ENCODE measurements at places on chromosomes 12 and 14.

DNA sequence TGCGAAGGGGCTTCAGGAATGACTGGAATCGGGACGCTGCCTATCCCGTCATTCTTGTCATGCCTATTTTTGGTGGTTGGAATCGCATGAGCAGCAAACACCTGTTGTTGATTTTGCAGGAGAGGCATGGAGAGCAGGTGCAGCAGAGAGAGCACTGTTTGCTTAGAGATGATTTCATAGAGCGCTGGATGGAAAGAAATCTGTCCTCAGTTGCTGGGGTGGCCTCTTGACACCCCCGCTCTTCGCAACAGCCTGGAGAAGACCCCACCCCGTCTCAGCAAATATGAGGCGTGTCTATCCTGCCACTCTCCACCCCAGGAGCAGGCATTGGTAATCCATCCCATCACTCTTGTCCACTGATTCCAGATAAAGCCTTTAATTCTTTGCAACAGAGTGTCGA lies 19.3 kb upstream of the NCOR2 start:
- DNase-seq, result no peak

DNA sequence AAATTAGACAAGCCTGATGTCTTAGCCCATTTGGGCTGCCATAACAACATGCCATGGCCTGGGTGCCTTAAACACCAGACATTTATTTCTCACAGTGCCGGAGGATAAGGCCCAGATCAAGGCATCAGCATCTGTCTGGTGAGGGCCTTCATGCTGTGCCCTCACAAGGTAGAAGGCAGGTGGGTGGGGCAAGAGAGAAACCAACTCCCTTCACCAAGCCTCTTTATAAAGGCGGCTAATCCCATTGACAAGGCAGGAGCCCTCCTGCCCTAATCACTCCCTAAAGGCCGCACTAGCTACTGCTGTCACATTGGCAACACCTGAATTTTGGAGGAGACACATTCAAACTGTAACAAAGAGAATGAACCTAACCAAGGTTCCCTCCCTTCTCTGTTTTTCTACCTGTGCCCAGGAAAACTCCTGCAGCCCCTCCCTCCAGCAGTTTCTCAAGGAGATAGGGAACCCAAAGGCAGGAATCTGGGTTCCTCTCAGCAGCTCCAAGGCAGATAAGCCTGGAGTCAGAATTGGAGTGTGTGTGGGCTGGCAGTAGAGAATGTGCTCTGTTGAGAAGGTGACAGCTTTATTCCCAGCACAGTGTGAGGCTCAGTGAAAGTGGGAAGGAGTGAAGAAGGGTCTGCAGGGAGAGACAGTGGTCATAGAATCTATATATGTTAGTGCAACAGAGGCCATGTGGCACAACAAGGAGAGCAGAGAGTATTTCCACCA lies 21.7 kb upstream of the GPATCH2L start:
- no peak for DNase-seq

GRCh38 chr14:42319996-42320395 lies 713.3 kb downstream of the LRFN5 start:
- no peak for DNase-seq

GRCh38 chr14:99206090-99206489 lies 65.9 kb downstream of the BCL11B start:
- no peak for DNase-seq

- no peak for DNase-seq
Measured at GRCh38 chr14:105901226-105901625, 374.8 kb downstream of the TMEM121 start.

DNA sequence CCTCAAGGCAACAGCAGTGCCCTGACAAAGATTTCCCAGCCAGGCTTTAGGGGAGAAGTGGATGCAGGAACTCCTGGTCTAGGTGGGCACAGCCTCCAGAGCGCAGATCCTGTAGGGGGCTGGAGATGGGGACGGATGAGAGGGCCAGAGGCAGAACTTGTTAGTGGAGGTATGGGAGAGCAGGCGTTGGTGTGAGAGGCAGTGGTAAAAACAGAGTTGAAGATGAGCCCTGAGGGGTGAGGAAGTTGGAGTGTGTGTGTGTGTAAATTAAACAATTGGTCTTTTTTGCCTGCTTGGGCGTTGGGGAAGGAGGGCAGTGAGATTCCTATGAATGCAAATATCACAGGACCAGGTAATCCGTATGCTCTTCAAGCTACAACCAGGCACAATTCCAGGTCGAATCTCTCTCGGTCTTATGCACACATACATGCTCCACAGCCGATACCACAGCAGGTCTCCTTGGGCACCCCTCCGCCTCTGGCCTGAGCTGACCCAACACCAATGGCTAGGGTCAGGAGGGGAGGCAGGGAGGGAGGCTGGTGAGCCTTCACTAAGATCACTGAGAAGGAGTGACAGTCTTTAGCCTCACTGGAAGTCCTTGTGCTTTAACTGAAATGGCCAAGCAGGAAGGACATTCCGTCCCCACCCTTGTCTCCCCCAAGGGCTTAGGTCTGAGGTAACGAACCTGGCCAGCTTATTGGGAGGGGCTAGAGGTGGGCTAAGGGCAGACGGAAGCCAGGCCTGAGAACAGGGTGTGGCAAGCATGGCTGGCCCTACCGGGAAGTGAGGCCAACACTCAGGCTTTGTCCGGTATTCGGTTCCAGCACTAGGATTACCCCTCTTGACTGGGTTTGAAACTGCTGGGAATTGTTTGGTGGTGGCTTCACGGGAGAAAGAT lies 1.5 kb upstream of the KRT7 start:
- DNase-seq, result no peak

GRCh38 chr12:69651922-69652321 lies 41.2 kb upstream of the LRRC10 start:
- DNase-seq, result no peak

GRCh38 chr12:6212086-6212485 lies 11.9 kb downstream of the CD9 start:
- DNase-seq, result no peak

GRCh38 chr14:31990926-31991572 lies 86.1 kb upstream of the ARHGAP5 start:
- DNase-seq, result no peak

DNA sequence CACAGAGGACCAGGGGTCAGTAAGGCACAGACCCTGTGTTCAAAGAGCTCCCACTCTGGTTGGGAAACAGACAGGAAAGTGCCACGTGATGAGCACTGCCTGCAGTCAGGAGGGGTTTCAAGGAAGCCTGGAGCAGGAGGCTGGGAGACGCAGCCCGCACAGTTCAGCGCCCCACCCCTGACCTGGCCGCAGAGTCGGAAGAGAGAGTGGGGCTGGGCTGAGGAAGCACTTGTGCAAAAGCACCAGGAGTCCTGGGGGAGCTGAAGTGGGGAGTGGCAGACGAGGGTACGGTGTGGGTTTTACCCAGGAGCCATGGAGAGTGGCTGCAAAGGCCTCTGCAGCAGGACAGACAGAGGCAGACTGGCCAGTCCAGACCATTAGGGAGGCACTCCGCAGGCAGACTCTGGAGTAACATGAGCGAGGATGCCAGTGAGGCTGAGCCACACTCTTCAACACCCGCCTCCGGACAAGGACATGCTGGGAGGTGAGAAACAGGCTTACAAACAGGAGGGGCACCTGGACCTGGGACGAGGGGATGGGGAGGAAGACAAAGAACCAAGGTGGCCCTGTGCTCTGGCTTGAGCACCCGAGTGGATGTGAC lies 85.7 kb upstream of the GPR68 start:
- DNase-seq, result no peak

DNA sequence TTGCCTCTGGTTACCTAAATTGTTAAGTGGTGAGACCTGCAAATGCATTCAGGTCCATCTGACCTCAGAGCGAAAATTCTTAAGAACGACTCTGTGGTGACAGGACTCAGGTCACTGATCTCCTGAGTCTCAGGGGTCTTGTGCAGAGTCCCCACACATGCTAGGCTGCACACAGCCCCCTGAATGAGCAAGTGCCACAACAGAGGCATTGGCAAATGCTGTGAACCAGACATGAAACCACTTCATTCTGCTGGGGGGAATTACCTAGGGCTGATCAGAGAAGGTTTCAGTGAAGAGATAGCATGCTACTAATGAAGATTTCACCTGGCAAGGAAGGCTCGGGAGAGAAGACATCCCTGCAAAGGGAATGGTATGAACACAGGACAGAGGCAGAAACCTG lies 281.6 kb downstream of the ITPR2 start:
- no peak for DNase-seq

DNA sequence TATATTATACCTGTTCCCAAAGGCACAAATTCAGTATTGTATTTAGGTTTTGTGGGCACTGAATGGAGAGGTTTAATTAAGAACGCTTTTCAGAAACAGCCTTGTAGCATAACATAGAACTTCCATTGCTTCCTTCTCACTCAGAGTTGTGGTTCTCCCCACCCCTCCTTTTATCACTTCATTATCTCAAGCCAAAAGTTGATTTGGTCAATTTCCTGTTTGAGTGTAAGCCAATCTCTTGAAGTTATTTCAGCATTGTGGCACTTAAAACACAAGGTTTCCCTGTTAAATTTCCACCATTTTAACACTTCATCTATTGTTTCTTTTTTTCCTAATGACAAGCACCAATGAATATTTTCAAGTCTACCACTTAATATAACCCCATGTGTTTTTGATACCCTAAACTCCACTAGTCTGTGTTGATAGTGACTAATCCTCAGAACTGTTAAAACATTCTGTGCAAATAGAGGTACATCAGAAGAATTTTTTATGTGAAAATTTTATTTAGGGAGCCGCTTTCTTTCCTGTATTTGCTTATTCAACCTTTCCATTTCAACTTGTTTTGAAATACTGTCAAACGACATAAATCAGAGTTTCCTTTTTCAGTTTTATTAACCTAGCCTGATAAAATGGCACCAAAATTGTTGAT lies 340.1 kb downstream of the BCAT1 start:
- DNase-seq, result no peak

DNA sequence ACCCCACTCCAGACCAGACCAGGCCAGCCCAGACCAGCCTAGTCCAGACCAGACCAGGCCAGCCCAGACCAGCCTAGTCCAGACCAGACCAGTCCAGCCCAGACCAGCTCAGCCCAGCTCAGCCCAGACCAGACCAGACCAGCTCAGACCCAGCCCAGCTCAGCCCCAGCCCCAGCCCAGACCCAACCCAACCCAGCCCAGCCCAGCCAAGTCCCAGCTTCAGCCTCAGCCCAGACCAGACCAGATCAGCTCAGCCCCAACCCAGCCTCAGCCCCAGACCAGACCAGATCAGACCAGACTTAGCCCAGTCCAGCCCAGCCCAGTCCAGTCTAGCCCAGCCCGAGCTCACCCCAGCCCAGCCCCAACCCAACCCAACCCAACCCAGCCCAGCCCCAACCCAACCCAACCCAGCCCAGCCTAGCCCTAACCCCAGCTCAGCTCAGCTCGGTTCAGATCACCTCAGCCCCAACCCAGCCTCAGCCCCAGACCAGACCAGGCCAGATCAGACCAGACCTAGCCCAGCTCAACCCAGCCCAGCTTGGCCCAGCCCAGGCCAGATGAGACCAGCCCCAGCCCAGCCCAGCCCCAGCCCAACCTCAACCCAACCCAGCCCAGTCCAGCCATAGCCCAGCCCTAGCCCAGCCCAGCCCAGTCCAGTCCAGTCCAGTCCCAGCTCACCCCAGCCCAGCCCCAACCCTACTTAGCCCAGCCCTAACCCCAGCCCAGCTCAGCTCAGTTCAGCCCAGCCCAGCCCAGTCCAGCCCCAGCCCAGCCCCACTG lies 204.7 kb downstream of the BCL11B start:
- DNase-seq, result no peak

GRCh38 chr14:60915781-60916180 lies 65.1 kb downstream of the TRMT5 start:
- DNase-seq, result no peak

DNA sequence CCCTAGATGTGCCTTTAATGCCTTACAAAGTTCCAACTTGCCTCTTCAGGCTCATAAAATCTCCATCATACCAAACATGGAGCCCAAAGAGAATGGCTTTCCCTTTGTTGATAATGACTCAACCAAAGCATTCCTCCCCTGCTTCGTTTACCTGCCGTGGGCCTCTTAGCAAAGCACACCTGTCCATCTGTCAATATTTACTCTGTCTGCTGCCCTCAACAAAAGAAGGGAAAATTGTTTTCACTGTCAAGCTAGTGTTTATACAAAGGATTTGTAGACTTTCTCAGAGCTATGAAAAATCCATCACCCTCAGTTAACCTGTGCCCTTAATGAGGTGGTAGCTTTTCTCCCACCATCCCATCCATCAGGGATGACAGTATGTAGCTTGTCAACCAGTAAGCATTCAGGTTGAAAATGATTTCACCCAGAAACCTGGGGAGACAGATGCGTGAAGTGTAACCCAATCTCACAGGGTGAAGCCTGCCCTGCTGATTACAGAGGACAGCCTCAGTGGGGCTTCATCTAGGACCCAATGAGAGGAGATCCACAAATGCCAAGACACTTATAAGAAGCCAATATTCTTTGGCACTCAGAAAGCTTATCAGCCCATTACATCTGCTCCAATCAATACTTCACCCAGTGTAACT lies 278.1 kb downstream of the NUAK1 start:
- DNase-seq, result no peak

DNA sequence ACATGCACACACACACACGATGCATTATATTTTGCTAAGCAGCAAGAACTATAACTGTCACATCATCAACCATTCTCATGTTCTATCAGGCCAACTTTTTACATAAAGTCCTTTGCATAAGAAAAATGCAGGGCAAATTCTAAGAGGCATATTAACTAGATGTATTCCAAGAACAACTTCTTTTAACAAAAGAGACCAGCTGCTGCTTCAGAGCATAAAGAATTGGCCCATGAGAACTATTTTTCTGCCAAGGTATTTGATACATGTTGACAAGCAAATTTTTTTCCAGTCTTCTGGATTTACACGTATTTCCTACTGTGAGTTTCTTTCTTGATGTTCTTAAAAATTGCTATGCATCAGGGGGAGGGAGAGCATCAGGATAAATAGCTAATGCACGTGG lies 27.2 kb downstream of the GLT8D2 start:
- DNase-seq, result no peak

- no peak for DNase-seq
Measured at GRCh38 chr14:68741839-68742470, 50.9 kb downstream of the ZFP36L1 start.

GRCh38 chr12:125220404-125221273 lies 155.4 kb downstream of the AACS start:
- no peak for DNase-seq

DNA sequence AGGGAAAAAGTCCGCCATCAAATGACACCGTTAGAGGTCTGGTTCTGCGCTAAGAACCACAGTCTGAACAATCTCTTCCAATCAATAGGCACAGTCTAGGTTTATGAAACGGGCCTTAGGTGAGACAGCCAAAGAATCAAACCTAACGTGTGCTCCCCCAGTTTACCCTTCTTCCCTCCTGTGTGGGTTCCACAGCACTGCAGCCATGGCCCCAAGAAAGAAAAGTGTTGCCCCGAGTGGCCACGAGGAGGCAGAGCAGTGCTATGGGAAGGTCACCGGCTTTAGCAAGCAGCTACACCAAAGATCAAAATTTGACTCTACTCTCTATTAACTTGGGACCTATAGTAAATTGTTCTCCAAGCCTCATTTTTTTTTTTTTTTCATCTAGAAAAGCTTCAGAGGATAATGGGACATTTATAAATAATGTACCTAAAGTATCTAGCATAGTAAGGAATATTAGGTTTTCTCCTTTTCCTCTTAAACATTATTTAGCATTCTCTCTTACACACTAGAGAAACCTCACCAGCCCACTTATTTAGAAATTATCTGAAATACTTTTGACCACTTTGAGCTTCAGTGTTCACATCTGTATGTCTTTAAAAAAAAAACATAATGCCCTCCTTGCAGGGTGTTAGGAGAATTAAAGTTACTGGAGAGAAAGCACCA lies 70.2 kb upstream of the GPHB5 start:
- DNase-seq, result peak; percentile 50

All from Jurkat, Clone E6-1 (cell line).